Tongue (tissue), 3 donors: ENCODE measurements at places on chromosomes 1 and 21. TPM values are rescaled to one million over a fixed set of nuclear protein-coding genes. Genes with fewer than 3 reads are reported as not detected.

- no peak for DNase-seq
These were observed 2.6 kb upstream of the TNFRSF1B start for GRCh38 chr1:12164210-12164609.

The FOXD2 gene
- total RNA-seq = 1.8 TPM

- no peak for DNase-seq
These were observed 113.1 kb downstream of the OLFML2B start for GRCh38 chr1:161910604-161911003.

The PRELP gene
- total RNA-seq = 4.4 TPM

DNA sequence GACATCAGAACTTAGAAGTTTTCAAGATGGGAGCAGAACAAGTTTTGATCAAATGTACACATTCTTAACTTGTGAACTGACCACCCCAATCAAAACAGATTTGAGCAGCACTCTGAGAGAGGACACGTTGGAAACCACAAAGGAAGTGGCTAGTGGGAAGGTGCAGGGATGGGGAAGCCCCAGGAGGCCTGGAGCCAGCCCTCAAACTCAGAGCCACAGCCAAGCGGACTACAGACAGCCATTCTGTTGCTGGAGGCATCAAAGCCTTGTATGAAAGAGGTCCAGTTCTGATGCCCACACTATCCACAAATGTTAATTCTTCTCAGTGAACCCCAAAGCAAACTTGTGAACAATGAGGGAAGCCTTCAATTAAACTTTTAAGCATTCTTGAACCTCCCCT, 143.6 kb upstream of the RAB4A start:
- DNase-seq = no peak

- DNase-seq = no peak
These were observed 15.1 kb downstream of the RNF223 start for GRCh38 chr1:1058921-1059493.

DNA sequence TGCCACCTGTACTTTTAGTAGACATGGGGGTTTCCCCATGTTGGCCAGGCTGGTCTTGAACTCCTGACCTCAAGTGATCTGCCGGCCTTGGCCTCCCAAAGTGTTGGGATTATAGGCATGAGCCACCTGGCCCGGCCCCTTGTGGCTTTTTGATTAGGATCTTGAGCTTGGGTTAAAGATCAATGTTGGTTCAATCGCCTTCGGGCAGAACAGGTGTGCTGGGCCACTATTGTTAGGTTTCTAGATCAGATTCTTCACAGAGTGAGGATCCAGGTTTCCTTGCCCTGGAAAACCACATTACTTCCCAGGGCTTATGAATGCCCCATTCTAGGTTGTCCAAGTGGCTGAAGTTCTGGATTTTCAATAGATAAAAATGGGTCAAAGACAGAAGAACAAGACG, 6.1 kb downstream of the ETV3 start:
- no peak for DNase-seq
